ENCODE measurements at places on chromosomes 2 and 18. TPM values are rescaled to one million over a fixed set of nuclear protein-coding genes. Genes with fewer than 3 reads are reported as not detected.

- DNase-seq, result no peak
Measured at GRCh38 chr18:8930990-8931616, 171.4 kb upstream of the NDUFV2 start.

DNA sequence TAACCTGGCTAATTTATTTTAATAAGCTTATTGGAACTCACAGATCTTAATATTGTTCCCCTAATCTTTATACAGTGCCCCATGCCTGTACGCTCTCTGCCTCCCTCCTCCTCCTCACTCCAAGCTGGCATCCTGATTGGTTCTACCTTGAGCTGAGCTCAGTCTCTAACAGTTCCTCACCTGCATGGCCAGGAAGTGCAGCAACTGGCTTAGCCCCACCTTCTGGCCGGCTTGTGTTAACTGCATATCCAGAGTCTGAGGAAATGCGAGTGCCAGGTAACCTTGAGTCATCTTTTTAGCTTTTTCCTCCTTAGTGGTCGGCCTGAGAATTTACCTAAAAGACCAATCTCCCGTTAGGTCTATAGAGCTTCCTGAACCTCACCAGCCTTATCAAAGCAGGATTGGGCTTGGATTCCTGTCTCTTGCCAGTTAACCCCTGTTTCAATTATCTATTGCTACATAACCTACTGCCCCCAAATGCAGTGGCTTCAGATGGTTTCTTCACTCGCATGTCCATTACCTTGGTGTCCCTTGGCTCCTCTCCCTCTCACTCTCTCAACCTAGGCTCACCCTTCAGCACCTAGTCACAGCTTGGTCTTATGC is 89.5 kb upstream of the STK39 start:
- DNase-seq, result no peak

GRCh38 chr2:112712903-112713584 is 7.8 kb upstream of the NT5DC4 start:
- no peak for DNase-seq

DNA sequence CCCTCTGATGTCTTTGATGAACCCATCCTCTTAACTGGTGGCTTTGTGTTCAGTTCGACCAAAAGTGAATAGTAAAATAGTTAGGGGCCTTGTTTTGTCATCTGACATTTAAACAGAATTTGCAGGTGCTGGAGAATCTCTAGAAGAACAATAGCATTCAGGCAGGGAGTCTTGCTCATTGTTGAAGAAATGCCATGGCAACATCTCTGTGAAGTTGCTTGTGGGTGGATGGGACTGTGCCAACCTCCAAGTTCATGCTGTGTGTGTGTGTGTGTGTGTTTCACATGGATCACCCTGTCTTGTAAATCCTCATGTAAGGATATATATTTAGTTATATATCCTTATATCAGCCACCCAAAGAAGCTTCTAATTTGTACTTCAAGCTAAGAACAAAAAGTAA is 66.7 kb downstream of the SKA1 start:
- no peak for DNase-seq

DNA sequence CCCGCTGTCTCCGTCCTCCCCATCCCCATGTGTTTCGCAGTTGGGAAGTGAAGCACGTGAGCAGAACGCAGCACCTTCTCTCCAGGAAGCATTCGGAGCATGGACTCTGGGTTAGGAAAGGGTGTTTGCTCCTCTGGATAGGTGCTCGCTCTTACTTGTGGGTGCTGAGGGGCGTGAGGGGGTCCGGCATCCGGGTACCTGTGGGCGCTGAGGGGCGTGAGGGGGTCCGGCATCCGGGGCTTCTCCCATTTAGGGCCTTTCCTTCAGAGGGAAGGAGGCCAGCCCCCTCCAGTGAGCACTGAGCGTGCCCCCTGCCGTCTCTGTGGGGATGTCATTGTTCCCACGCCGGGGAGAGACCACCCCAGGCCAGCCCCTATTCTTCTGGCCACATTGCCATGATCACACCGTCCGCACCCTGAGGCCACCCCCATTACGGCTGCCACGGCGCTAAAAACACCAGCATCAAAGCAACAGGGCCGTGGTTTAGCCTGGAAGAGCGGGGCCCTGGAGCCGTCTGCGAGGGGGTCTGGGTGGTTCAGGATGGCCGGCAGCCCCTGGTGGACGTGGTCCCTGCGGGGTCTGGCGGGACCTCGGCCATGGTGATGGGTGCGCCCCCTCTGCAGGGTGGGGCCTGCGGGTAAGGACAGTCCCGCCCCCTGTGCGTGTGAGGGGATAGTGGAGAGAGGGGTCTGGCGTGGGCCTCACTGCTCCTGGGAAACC is 41.0 kb downstream of the NFATC1 start:
- DNase-seq, result peak; percentile 70

GRCh38 chr2:176554101-176555048 is 285.1 kb downstream of the MTX2 start:
- DNase-seq, result no peak

DNA sequence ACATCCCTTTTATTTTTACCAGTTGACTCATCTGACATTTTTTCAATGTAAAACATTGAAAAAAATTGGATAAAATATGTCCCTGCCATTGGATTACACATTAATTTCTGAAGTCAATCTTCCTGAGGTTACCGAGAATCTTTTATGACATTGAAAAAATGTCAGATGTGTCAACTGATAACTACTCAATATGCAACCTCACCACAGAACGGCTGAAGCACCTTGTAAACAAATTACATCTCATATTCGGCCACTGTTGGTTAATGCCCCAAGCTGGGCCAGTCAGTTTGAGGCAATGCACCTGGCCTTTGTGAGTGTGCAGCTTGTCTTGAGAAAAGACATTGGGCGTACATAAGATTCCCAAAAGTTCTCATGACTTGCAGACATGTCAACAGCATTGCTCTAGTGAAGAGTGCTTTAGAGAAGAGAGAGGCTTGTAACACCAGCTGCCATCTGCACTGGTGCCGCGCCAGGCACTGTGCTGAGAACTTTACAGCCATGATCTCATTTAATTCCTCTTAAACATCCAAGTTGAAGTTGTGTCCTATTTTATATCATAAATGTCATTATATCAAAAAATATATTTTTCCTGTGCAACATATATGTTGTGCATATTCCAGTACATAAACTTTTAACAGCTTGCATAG is 112.7 kb upstream of the SLC35G4 start:
- DNase-seq, result no peak

DNA sequence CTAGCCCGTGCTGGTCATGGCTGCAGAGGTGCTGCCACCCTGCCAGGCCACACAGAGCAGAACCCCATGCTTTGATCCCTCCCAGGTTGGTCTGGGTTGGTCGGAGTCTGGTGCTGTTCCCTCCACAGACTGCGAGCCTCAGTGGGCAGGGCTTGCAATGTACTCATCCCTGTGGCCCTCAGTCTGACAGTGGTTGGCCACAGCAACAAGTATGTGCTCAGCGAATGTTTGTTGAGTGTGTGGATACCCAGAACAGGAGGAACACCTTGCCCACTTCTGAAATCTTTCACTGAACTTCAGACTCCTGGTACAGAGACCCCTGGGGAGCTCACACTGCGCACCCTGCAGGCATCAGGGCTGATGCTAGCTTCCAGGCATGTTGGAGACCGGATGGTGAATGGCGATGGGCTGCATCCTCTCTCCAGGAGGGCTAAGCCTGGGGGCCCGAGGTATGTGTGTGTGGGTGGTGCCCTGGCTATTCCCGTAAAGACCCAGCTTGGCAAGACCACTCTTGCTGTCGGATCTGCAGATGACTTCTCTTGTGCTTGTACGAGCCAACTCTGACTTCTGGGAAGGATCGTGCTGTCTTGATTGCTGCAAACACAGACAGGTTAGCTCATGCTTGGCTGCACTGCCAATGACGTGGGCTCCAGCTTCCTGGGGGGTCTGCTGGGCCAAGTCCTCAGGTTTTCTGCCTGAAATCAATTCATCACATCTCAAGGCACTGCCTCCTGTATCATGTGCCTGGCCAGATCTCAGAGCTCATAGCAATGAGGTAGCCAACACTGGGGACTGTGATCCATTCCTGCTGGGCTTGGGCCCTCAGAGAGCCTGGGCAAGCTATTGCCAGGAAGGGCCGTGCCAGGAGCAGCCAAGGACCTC is 43.7 kb downstream of the RHOB start:
- DNase-seq, result no peak

EFEMP1 gene
- 197 TPM for total RNA-seq

DNA sequence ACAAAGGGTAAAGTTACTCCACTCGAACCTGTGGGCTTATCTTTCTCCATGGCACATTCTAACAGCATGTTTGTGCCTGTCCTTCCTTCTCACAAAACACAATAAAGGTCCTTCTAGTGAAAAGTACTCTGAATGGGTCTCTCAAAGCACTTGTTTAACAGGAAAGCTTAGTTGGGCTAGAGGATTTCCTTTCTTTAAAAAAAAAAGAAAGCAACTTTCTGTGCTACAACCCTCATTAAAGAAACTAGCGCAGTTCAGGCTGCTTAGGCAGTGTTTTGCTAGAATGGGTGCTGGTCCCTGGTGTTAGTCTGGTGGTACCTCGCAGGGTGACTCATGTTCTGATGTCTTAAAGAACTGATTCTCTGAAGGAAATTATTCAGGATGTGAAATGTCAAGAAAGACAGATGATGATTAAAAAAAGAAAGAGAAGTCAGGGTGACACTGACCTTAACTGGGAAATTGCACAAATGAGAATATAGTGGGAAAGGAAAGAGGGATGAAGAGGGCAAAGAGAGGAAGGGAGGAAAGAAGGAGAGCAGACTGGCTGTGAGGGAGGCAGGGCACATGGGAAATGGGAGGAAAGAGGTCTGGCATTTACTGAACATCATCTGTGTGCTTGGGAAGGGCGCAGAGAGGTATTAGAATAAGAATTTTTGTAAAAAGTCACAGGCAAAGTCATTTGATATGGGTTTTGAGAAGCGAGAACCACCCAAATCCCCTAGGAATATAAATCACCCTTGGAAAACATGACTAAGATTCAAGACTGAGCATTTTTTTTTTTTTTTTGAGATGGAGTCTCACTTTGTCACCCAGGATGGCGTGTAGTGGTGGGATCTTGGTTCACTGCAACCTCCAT is 74.9 kb downstream of the ATP8B1 start:
- no peak for DNase-seq

INHBB gene
- total RNA-seq, result 12.4 TPM

DNA sequence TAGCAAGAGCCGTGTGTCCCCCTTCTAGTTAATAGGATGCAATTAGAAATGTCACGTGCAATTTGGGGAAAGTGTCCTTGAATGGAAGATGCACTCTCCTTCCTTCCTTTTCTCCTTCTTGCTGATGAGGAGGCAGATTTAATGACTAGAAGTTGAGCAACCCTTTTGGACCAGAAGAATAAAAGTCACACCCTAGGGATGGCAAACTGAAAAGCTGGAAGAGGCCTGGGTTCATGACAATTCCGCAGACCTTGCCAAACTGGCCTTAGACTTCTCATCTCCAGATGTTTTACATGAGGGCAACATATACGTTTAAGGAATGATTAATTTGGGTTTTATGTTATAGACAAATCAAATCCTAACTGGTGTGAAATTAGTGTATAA is 38.6 kb upstream of the NCOA1 start:
- DNase-seq, result no peak

DNAJB2 gene
- total RNA-seq, result 58.6 TPM

RRM2 gene
- 2.9 TPM for total RNA-seq

DNA sequence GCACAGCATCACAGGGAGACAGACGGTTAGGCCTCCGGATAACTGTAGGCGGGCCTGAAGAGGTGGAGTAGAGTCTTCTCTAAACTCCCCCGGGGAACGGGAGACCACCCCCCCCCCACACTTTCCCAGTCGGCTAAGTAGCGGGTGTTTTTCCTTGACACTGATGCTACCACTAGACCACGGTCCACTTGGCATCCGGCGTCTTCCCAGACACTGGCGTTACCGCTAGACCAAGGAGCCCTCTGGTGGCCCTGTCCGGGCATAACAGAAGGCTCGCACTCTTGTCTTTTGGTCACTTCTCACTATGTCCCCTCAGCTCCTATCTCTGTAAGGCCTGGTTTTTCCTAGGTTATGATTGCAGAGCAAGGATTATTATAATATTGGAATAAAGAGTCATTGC is 25.7 kb upstream of the NCL start:
- no peak for DNase-seq

KIF3C gene
- 3.8 TPM for total RNA-seq

DNA sequence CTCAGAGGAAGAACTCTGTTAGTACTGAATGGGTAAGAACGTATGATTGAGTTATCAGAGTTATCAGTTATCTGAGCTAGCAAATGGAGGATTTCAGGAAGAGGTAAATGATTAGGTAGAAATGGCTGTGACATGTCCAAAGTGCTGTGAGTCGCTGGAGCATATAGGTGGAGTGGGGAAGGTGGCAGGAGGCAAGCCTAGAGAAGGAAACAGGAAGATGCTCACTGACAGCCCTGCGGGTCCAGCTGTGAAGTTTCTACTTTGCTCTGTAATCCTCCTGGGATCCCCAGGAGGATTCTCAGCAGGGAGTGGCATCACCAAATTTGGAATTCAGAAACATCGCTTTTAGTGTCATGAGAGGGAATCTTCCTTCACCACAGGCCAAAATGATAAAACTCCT is 52.0 kb downstream of the GYPC start:
- no peak for DNase-seq

- DNase-seq, result no peak
Measured at GRCh38 chr2:5538772-5539171, 153.4 kb upstream of the SOX11 start.

CD8B gene
- 9.4 TPM for total RNA-seq

- DNase-seq, result no peak
Measured at GRCh38 chr2:128391679-128392078, 73.0 kb upstream of the HS6ST1 start.

- DNase-seq, result no peak
Measured at GRCh38 chr2:202327858-202328257, 48.3 kb upstream of the BMPR2 start.

DNA sequence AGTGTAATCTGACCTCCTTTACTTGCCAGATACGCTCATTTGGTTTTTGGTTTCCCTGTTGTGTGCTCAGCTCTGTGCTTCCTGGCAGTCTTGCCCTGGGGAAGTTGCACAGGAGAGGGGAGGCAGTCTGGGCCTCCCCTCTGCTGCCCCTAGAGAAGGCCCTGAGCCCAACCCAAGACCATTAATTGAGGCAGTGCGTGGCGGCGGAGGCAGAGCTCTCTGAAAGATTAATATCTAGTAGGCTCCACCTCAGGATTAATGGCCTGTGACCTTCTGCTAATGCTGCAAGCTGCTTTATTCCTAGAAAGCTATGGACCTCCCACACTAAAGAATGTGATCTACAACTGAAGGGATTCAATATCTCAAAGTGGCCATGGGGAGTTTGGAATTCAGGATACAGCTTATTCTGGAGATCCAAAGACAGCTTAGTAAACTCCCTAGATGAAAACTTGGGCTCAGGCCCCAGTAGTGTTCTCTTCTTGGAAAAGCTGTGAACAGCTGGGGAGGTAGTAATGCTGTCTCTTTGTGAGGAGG is 41.4 kb upstream of the MAPRE2 start:
- no peak for DNase-seq

DNA sequence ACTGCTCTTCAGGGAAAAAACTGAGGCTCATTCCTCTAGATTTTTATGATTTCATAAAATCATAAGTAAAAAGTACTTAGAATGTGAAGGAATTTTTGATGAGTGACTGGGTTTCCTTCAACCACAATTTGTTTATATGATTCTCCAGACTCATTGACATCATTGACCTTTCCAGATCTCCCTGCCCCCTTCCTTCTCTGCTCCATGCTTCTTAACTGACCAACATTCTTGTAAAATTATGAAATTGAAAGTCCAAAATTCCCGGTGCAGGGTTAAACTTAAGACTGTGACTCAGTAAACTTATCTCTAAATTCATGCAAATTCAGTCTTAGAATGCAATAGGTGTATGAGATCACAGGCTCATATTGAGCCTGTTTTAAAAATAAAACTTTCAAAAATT is 648.9 kb downstream of the TDRD15 start:
- DNase-seq, result no peak

TMEM198 gene
- total RNA-seq, result 4.9 TPM

CNOT11 gene
- 29.3 TPM for total RNA-seq

- DNase-seq, result no peak
Measured at GRCh38 chr2:234032279-234032856, 18.1 kb upstream of the SPP2 start.

Data from upper lobe of left lung (tissue), 6 donors.